ENCODE measurements at places on chromosomes 4 and X.

DNA sequence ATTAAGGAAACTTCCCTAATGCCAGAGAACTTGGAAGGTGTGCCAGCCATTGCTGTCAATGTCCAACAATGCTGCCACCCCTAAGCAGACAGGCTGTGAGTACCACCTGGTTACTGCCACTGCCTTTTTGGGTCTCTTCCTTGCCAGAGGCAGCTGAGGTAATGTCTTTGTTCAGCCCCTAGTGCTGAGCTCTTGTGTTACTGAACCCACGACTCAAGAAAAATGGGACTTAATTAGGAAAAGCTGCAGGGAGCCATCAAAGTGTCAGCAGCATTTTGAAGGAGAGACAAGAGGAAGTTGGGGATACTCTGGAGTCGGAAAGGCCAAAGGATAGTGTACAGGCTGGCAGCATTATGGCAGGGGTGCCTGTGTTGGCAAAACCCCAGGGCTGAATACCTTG, 283.7 kb downstream of the AFF2 start:
- no peak for DNase-seq

DNA sequence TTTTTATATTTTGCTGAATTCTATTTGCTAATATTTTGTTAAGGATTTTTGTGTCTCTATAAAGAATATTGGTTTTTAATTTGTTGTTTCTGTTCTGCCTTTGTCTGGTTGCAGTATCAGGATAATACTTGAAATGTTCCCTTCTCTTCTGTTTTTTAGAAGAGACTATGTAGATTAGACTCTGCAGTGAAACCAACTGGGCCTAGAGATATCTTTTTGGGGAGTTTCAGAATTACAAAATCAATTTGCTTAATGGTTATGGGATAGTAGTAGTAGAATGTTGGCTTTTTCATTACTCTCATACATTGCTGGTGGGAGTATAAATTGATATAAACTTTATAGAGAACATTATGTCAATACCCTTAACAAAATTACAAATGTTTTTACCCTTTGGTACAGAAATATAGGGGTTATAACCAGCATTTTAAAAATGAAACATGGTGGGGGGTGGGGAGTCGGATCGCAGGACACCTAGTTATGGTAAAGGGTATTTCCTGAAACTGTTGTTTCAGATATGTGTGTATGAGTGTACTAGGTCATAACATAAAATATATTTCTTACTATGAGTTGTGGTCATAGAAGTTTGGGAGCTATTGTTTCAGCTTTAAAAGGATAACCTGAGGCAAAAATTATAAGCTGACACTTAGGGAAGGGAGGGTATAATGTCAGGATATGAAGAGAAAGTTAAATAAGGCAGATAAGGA, 29.0 kb downstream of the CLOCK start:
- DNase-seq: no peak

DNA sequence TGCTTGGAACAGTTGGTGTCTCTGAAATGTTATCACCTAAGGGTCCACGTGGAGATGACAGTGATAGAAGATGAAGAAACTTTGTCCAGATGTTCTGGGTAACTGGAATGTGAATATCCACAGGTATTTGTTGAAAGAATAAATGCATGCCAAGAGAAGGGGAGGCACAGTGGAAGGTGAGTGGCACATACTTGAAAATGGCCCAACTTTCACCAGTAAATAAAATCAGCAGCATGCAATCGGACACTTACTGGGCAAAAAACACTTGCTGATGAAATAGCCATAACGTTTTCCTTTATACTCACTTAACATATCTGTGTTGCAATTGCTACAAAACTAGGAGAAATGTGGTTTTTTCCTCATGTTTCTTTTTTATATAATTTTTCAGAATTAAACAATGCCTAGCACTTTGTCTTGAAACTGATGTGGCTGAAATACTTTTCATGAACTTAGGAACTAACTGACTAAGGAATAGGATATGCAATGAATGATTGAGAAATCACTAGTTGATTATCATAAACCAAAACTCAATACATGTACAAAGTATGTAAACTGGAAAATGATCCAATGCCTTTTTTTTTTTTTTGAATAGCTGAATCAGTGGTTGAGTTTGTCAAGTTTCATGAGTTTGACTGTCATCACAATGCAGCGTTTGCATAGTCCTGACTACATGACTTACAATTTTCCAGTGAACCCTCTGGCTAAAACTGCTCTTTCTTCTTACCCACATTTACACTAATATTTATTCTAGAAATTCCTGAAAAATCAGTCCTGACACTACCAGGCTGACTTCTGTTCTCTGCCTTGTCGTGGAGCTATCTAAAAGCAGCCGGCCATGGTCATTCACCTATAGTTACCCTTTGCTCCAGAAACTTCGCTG, 127.4 kb downstream of the CPE start:
- no peak for DNase-seq

DNA sequence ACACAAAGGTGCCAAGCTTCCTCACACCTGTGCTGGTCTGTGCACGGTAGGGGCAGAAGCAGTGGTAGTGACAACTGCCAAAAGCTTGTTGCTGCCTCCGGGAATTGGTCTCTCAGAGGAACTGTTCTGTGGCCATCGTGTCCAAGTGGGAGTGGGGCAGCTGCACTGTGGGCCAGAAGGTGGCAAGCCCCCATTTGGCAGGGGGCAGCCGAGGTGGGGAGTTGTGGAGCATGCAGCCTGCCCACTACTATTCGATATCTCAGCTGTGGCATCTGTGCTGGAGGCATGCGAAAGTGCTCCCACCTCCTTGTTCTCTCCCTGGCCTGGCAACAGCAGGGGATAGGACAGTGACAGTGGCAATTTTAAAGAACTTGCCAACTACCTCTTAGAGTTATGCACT, 192.8 kb downstream of the TBX22 start:
- DNase-seq: no peak

DNA sequence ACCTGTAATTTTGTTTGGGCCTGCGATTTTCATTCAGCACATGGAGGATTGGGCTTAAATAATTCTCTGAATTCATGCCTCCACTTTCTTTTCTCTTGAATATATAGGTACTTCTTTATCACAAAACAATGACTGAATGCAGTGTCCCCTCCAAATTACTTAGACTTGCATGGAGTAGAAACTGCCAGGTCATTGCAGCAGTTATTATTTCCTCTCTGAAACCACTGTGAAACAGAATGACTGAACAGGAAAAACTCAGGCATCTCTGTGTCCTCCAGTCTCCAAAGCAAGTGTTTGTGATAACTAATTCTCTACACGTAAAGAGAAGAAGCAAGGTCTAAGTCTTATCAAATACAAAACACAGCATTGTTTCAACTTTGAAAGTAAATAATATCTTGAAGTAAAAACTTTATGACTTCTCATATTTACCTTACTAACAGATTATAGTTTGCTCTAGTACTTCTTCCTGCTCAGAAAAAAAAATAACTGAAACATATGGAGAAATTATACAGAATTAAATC, 144.5 kb upstream of the DIAPH2 start:
- no peak for DNase-seq

DNA sequence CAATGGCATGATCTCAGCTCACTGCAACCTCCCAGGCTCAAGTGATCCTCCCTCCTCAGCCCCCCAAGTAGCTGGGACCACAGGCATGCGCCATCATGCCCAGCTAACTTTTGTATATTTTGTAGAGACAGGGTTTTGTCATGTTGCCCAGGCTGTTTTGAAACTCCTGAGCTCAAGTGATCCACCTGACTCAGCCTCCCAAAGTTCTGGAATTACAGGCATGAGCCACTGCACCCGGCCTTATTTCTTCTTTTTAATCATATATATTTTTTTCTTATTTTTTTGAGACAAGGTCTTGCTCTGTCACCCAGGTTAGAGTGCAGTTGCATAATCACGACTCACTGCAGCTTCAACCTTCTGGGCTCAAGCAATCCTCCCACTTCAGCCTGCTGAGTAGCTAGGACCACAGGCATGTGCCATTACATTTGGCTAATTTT, 184.0 kb downstream of the TSPAN5 start:
- no peak for DNase-seq

Measured in ascending aorta (tissue), 2 donors.